ENCODE measurements at places on chromosomes 2 and 18. TPM values are rescaled to one million over a fixed set of nuclear protein-coding genes. Genes with fewer than 3 reads are reported as not detected.

The RESP18 gene
- not detected for total RNA-seq

The PPP1R7 gene
- total RNA-seq, result 59.1 TPM

The CCDC148 gene
- 0.51 TPM for total RNA-seq

The CIAO1 gene
- total RNA-seq, result 71.0 TPM

The FBXO11 gene
- 53.5 TPM for total RNA-seq

The FRZB gene
- 0.07 TPM for total RNA-seq

The ABCG5 gene
- not detected for total RNA-seq

The LRATD1 gene
- not detected for total RNA-seq

The CHRND gene
- not detected for total RNA-seq

The TEX44 gene
- total RNA-seq, result not detected

The ZNF519 gene
- 2.1 TPM for total RNA-seq

The LRRC30 gene
- not detected for total RNA-seq

The STRADB gene
- 22.8 TPM for total RNA-seq

The PFN4 gene
- total RNA-seq, result 1.1 TPM

The SERPINB13 gene
- not detected for total RNA-seq

The FAM136A gene
- 104 TPM for total RNA-seq

The ACKR3 gene
- total RNA-seq, result 36.4 TPM

The RAB12 gene
- total RNA-seq, result 31.7 TPM

The UGT1A4 gene
- not detected for total RNA-seq
